ENCODE measurements at places on chromosomes 6 and 20.

GRCh38 chr6:55643861-55644260 lies 64.9 kb upstream of the HMGCLL1 start:
- no peak for DNase-seq

- DNase-seq = no peak
Measured at GRCh38 chr20:33672426-33673113, 1.7 kb downstream of the NECAB3 start.

GRCh38 chr20:38434301-38434741 lies 807 bp downstream of the SNHG17 start:
- no peak for DNase-seq

DNA sequence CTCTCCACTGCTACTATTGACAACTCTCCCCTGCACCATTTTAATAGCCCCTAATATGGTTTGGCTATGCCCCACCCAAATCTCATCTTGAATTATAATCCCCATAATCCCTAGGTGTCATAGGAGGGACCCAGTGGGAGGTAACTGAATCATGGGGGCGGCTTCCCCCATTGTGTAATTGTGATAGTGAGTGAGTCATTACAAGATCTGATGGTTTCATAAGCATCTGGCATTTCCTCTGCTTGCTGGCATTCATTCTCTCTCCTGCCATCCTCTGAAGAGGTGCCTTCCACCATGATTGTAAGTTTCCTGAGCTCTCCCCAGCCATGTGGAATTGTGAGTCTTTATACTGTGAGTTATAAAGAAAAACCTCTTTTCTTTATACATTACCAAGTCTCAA lies 74.1 kb upstream of the TCF21 start:
- no peak for DNase-seq

DNA sequence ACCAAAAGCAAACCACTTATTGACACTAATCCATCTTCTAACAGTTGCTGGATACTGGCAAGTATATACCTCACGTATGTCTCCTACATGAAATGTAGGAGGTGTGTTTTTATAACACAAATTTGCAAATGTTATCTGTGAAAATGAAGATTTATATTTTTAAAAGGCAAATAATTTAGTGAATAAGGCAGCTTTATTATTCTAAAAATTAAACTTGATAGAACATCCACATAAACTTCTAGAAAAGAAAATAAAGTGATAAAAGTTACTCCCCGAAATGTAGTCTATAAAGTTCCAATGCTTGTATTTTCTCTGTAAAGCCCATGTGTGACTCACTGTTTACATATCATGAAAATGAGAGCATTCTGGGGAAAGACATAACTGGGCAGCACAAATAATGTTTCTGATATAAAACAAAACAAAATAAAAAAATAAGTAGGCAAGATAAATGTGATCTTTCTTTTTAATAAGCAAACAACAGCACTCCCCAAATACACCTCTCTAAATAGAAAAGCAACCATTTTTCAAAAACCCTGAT lies 84.4 kb downstream of the MAP7 start:
- no peak for DNase-seq

DNA sequence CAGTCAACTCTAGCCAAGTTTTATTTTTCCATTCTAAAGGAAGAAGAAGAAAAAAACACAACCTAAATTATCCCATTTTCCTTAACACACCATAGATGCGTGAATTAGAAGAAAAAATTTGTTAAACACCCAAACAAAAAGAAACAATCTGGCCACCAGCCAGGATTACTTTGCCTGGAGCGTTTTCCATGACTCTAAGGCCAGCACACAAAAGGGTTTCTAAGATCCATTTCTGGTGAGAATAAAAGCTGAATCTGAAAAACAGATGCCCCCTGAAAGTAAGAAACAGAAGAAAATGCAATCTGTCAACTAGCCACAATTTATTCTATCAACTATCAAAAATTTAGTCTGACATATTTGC lies 267.2 kb upstream of the SULF2 start:
- no peak for DNase-seq

GRCh38 chr6:149984773-149985172 lies 21.0 kb downstream of the ULBP1 start:
- DNase-seq = no peak

DNA sequence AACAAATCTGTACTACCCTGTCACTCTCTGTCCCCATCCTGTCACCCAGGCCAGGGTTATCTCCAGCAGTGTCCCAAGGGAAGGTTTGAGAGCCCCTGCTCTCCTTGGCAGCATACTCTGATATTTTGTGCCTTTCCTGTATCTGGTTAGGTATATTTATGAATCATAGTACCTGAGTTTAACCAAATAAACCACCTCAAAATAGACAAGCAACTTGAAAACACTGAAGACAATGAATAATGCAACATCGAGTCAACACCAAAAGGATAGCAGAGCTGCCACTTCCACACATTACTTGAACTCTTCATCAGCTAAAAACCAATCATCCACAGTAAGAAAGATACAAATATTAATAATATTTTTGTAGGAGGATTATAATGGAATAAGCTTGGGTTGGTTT lies 142.6 kb upstream of the TAB2 start:
- no peak for DNase-seq

DNA sequence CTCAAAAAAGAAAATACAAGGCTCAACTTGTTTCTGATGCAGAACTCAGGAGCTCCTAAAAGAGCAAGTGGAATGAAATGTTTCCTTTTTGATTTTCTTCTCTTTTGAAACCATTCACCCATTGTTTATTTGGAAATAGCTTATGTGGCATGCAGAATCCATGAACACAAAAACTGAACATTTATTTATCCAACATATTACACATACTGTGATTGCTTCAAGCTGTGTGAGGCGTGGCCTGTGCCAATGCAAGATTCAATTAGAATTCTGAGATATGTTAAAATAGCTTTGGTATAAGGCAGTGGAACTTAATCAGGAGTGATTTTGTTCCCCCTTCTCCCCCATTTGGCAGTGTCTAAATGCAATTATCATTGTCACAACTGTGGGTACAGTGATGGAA lies 45.9 kb upstream of the CARMIL1 start:
- DNase-seq = no peak

DNA sequence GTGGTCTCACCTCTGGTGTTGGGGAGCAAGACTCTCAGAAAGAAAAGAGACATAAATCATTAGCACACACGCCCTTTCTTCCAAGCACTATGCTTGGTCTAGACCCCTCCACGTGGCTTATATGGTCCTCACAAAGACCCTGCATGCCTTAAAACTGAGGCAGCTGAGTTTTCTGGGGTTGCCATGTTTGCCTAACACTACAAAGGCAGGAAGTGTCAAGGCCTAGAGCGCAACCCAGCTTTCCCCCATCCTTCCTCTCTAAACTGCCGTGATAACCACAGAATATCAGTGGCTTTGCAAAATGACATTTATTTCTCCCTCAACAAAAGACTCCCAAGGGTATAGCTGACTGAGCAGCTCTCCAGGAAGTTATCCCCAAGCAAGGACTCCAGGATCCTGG lies 146.5 kb upstream of the TOP1 start:
- no peak for DNase-seq

DNA sequence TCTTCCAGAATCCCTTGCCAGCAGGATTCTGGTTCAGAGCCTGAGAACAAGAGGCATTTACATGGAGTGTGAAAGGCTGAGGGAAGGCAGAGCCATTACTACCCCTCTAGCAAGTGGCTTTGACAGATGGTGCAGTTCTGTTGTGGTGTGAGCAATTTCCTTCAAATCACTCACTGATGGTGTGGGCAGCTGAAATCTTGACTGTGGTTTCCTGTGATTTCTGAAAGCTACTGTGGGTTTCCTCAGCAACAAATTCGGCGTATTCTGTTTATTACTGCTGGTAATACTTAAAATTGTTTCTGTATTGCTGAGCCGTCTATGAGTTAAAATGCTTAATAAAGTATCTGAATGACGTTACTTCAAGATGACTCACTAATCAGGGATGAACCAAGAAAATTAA lies 181.5 kb upstream of the TCF21 start:
- DNase-seq = peak; percentile 14

- DNase-seq = no peak
Measured at GRCh38 chr6:150336299-150336698, 32.5 kb upstream of the IYD start.

GRCh38 chr20:63743210-63743970 lies 3.8 kb downstream of the SLC2A4RG start:
- no peak for DNase-seq

- DNase-seq = no peak
Measured at GRCh38 chr20:37640600-37641561, 52.9 kb upstream of the CTNNBL1 start.

DNA sequence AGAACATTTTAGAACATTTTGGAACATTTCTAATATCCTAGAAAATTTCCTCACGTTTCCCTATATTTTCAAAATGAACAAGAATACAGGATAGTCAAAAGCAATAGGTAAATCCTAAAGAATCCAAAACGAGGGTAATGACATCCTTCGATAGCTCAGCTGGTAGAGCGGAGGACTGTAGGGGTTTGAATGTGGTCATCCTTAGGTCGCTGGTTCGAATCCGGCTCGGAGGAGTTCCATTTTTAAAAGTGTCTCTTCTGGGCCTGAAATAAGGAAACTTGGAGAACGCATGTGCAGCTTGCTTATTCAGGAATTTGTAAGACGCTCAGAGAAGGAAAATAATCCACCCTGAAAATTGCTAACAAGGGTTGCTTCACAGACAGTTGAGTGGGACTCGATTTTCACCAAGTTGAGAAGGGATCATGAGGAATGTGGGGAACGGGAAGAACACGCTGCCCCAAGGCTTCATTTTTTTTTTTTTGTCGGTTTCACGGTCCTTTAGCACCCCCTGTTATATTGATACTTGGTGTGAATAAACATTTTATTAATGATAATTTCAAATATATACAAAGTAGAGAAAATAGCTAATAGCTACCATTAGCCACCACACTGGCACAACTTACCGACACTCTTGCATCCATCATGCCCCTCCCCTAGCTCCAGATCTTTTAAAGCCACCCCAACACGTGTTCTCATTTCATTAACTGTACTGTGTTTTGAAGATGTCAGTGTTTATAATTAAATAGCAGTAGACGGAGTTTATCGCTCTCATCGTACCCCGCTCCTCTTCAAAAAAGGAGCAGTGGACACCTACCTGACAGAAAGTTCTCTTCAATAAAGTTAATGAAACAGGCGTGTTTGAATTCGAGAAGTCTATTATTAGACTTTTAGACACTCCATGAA lies 1.8 kb upstream of the ABT1 start:
- no peak for DNase-seq

DNA sequence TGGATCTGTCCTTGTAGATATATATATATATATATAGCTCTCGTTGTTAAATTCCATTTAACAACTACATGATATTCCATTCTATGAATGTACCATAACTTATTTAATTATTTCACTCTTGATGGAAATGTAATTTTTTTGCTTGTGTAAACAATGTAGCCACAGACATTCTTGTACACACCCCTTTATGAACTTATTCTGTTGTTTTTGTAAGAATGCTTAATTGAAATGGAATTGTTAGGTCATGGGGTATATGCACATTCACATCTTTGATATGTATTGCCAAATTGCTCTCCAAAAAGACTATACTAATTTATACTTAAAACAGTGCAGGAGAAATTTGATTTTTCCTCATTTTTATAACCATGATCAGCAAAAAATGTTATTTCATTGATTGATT lies 67.2 kb downstream of the MAP3K4 start:
- DNase-seq = no peak

DNA sequence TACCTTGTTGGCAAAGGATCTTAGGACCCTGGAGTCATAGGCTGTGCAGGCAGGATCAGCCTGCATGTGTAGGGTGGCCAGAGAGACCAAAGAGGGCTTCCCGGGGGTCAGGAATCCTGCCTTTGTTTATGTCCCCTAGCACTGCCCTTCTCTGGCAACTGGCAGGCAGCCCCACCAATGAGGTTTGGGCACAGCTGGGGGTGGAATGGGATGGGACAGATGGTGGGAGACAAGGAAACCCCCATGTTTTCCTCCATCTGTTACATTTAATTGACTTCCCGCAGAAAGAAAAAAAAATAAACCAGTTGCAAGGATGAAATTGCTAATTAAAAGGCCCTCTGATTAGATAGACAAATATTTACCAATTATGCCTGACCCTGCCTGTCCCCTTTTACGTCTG lies 27.6 kb downstream of the CD40 start:
- DNase-seq = no peak

DNA sequence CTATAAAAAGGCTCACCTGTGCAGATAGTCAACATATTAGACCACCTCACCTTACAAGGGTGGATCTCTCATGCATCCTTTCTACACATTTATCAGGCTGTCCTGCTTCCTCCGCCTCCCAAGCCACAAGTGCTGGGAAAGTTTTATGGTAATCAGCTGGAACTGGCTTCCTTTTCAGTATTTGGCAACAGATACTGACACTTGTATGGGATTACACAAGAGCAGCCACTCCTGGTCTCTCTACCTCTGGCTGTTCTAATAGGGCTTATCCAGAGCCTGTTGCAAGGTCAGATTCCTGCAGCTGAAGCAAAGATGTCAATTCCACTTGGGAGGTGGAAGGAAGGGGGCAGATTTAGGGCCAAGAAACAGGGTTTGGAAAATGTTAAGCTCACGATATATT lies 503 bp upstream of the GPLD1 start:
- DNase-seq = no peak

DNA sequence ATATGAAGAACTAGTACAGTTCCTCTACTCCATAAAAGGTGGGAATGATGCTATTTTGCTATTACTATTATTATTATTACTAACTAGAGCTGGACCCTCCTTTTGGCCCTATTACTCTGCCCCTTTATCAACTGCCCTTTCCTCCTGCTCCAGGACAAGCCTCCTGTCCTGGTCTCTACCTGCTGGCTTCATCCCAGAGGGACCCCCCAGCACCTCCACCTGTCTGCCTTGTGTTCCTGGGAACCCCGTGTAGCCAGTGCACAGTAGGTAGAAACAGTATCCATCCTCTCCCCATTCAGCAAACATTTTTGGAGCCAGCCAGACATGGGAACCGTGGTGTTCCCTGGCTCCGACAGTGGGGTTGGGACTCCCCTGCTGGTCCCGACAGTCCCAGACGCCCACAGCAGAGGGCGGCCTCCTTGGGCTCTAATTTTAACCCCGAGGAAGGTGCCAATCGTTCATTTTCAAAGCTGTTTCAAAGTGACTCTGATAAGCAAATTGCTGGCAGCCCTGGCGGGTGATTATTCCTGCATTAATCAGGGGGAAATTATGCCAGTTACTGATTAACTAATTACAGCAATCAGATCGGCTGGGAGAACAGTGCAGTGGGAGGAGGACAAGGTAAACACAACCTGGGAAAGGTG lies 44.2 kb upstream of the MDGA1 start:
- no peak for DNase-seq

DNA sequence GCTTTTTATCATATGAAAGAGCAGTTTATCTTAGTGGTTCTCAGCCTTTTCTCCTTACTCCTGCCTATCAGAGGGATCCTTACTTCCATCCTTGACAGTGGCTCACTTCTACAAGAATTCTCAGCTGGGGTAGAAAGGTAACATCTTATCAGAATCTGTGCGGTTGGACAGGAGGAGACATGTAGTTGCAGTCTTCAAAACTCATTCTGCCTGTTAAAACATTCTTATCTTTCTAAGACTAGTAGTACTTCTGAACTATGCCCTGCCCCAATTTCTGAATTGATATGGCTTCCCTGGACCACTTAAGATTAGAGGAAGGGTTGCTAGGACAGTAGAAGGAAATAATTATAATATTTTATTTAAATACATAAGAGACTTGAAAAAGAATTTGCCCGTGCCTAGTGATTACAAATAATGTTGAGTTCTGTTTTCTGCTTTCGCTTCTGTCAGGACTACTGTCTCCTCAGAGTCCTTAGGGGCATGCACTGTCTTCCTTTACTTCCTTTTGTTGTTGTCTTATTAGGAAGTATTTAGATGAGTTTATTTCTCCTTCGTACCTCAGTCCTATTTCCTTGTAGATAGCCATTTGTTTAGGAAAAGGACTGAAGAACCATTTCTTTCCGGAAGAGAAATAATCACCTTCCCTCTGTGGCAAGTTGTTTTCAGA lies 24.9 kb downstream of the BLTP3A start:
- peak; percentile 17 for DNase-seq

Measured in CMK (cell line).